ENCODE measurements at places on chromosomes 5 and 9. TPM values are rescaled to one million over a fixed set of nuclear protein-coding genes. Genes with fewer than 3 reads are reported as not detected.

Gene PALM2AKAP2
- total RNA-seq: 11.0 TPM

Gene GPR150
- total RNA-seq: not detected

Gene TEX48
- total RNA-seq: not detected

Gene RETREG1
- total RNA-seq: 34.9 TPM

Gene GABBR2
- total RNA-seq: 0.11 TPM

Gene NKD2
- total RNA-seq: not detected

Gene NIPAL4
- not detected for total RNA-seq

Gene DNM1
- total RNA-seq: 9.4 TPM

Gene CCT5
- total RNA-seq: 191 TPM

Gene INSL4
- total RNA-seq: not detected

Gene CDK9
- total RNA-seq: 53.3 TPM

Gene CTXN3
- not detected for total RNA-seq

Gene GOLM1
- total RNA-seq: 290 TPM

Gene STKLD1
- 0.32 TPM for total RNA-seq

Gene ADAMTS19
- total RNA-seq: not detected

Gene BTNL3
- not detected for total RNA-seq

Gene SLC6A7
- total RNA-seq: not detected

Gene SEC24A
- total RNA-seq: 38.5 TPM

Gene UBAP2
- total RNA-seq: 20.9 TPM

Gene AGXT2
- not detected for total RNA-seq

Gene C9orf72
- total RNA-seq: 11.5 TPM

Gene ATP10B
- not detected for total RNA-seq

Gene REEP2
- 8.2 TPM for total RNA-seq

Gene OMD
- total RNA-seq: 66.4 TPM

Gene CDH12
- total RNA-seq: not detected

Gene SPINK4
- total RNA-seq: not detected

Gene ZNF366
- total RNA-seq: not detected

Gene PDCD1LG2
- total RNA-seq: 9.1 TPM

Gene ANGPTL2
- total RNA-seq: 64.2 TPM

Gene ZNF658
- 7.3 TPM for total RNA-seq

Gene C8G
- total RNA-seq: 0.39 TPM

Gene PRUNE2
- total RNA-seq: 619 TPM

Measured in articular chondrocyte of knee joint (primary cell).